Activated CD8-positive, alpha-beta memory T cell treated with anti-CD3 and anti-CD28 coated beads for 4 hours (primary cell): ENCODE measurements at places on chromosomes 12 and 14.

GRCh38 chr14:87000081-87000480 lies 992.9 kb downstream of the GALC start:
- DNase-seq: no peak

GRCh38 chr12:46985816-46986215 lies 93.6 kb upstream of the PCED1B start:
- no peak for DNase-seq

- no peak for DNase-seq
These were observed 271.1 kb downstream of the RERGL start for GRCh38 chr12:17818931-17819330.

DNA sequence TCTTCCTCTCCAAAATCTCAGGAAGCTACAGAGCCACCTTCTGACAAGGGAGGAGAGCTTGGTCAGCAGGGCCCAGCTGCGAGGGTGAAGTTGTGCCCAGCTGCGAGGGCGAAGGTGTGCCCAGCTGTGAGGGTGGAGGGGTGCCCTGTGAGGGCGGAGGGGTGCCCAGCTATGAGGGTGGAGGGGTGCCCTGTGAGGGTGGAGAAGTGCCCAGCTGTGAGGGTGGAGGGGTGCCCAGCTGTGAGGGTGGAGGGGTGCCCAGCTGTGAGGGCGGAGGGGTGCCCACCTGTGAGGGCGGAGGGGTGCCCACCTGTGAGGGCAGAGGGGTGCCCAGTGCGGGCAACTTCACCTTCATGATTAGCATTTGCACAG lies 20.4 kb upstream of the TTC7B start:
- DNase-seq: no peak

DNA sequence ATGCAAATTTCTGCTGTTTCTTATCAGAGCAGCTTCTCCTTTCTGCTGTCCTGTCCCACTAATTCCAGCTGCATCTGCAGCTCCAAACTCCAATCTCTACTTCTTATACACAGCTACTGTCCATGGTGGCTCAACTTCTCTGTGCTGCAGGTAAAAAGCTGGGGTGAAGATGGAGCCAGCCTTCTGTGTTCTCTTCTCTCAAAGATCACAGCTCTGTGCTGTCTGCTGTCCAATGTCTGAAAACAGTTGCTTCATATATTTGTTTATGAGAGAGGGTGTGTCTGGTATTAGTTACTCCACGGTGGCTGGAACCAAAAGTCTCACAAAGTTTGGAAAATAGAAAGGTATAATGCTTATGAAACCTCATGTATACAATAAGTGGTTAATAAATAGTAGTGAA lies 445.8 kb upstream of the TBX3 start:
- DNase-seq: no peak

DNA sequence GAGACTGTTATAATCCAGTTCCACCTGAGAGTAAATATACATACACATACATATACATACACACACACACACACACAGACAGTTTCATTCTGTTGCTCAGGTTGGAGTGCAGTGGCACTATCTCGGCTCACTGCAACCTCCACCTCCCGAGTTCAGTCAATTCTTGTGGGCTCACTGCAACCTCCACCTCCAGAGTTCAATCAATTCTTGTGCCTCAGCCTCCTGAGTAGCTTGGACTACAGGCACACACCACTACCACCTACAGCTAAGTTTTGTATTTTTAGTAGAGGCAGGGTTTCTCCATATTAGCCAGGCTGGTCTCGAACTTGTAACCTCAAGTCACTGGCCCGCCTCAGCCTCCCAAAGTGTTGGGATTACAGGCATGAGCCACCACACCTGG lies 8.9 kb upstream of the PHLDA1 start:
- no peak for DNase-seq

GRCh38 chr12:110312581-110313360 lies 31.7 kb downstream of the ATP2A2 start:
- no peak for DNase-seq

DNA sequence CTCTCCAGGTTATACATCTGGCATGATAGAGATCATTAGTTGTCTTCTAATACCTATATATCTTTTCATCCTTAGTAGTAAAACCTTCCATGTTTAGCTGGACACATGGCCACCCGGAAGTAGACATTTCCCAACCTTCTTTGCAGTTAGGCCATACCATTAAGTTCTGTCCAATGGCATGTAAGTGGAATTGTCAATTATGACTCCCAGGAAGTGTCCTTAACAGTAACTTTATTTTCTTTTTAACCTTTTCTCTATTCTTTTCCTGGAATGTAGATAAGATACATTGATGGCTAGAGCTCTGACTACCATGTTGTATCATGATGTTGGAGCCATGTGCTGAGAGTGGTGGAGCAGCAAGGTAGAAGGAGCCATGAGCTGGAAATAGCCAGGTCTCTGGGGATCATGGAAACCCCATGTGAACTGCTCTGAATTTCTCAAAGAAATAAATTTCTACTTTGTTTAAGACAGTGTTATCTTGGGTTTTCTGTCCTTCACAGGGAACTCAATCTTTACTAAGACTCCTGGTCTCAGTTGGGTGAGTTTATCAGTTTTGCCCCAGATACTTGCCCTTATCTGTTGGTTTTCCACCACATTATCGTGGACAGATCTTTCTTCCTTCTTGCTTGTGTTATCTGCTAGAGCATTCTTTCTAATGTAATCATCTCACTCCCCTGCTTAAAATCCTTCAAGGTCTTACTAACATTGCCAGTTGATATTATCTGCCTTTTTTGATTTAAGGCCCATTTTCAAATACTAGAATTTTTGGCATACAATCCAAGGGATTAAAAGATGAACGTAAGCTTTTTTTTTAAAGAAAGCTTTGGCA lies 5.1 kb upstream of the LTA4H start:
- DNase-seq: no peak

DNA sequence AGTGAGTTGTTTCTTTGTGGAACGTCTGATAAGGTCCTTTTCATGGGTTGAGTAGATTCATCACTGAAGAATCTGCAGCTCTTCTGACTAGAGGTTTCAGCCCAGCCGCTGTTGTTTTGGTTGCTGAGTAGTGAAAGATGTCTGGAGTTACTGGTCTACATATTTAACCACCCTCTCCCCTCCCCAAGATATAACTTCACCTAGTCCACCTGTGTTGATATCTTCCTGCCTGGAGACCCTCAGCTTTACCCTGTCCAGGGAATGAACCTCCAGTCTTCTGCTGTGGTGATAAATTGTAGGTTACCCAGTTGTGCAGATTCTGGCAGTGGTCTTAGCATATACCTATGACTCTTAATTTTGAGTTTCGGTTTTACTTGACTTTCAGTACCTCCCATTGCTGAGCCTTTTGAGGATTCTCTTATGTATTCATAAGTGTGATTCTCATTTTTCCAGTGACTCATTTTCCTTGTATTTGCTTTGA lies 62.9 kb downstream of the CCDC91 start:
- DNase-seq: no peak
